ENCODE measurements at places on chromosomes 11 and 22.

DNA sequence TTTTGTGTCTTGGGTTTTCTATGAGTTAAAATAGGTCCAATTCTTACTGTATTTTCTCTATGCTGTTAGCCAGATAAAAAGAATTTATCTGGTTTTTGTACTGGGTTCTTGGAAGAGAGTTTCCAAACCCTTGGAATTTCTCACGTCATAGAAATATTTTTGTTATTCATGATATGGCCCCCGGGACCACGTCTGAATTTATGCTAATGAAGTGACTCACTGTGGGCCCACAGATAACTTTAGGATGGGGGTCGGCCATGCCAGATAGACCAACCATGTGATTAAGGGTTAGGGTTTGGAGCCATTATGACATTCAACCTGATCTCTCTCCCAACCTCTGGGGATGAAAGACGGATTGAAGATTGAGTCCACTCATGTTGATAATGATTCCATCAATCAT, 35.6 kb upstream of the DDI1 start:
- DNase-seq = no peak

DNA sequence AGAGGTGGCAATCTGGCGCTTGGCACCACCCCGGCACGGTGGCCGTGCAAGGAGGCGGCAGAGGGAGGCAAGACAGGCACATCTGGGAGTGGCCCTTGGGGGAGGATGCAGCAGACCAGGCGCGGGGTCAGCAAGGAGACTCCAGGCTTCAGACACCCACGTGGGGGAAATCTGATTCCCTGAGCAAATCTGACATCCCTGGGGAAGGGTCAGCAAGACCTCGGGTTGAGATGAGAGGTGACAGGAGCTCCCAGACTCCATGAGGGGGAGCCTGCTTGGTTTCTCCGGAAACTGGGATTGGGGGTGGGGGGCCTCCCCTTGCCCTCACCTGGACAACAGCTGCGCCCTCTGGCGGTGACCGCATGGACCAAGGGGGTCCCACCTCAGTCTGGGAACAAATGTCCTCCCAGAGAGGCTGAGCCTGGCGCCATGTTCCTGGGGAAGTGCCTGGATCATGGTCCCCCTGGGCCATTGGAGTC, 4.0 kb upstream of the RCOR2 start:
- no peak for DNase-seq

- DNase-seq = peak; percentile 41
These were observed 1.0 kb downstream of the CTSD start for GRCh38 chr11:1762537-1763302.

DNA sequence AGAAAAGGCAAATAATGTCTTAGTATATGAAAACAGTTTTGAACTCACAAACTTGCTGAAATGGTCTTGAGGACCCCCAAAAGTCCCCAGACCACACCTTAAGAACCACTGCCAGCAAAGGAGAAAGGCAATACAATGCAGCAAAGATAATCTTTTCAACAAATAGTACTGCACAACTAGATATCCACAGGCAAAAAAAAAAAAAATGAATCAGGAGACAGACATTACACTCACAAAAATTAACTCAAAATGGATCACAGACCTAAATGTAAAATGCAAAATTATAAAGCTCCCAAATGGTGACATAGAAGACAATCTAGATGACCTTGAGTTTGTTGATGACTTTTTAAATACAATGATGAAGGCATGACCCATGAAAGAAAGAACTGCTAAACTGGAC, 8.3 kb downstream of the PICALM start:
- no peak for DNase-seq

DNA sequence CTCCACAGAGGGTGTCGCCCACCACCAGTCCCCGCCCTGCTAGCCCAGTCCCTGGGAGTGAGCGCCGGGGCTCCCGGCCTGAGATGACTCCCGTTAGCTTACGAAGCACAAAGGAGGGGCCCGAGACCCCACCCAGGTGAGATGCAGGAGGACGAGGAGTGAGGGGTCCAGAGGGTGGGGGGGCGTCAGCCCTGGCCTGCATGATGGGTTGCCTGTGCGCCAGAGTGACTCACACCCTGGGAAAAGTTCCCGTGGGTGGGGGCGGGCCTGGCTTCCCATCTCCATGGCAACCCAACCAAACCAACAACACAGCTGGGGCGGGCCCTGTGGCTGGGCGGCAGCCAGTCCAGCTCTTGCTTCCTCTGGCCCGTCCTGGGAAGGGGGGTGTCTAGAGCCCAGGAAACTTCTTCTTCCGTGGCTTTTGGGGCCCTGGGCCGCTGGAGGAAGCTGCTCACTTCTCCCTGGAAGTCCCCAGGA, 4.5 kb downstream of the GAS2L1 start:
- peak; percentile 90 for DNase-seq

GRCh38 chr11:45075952-45076351, 70.5 kb upstream of the PRDM11 start:
- DNase-seq = no peak

DNA sequence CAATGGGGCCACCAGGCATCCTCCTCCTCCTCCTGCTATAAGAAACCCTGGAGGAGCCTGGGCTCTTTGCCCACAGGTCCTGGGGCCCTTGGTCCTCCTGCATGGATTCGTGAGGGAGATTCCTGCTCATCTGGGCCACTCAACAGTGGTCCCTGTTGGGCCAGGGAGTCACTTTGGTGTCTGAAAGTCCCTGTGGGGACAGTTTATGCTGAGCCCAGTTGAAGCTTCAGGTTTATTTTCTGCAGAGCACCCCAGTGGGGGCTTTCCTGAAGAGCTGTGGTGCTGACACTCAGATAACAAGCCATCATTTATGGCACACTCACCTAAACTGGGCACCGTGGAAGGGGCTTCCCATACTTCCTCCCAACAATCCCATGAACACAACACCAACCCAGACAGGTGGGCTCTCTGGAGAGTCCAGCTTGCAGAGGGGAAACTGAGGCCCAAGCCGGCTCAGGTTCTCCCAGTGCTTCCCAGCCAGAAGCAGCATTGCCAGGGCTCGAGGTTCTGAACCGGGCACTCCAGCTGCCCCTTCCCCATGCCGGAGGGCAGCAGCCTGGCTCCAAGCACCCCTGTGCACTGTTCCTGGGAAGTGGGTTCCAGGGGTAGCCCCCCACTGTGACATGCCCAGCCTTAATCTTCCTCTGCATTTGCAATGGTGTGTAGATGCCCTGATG, 91.3 kb downstream of the MYEOV start:
- DNase-seq = no peak

DNA sequence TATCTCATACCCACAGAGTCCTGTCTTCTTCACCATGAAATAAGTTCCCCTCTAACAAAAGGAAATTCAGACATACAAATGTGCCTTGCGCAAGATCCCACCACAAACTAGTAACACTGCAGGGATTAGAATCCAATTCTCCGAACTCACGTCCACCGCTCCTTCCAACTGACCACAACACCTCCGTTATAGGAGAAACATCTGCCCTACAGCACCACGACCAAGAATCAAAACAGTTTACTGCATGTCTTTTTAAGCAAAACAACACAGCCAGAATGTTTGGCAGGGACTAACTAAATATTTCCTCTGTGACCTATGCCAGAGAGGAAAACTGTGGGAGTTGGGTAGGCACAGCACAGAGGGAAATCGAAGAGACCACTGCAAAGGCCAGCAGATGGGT, 72.7 kb upstream of the AKIP1 start:
- peak; percentile 16 for DNase-seq

DNA sequence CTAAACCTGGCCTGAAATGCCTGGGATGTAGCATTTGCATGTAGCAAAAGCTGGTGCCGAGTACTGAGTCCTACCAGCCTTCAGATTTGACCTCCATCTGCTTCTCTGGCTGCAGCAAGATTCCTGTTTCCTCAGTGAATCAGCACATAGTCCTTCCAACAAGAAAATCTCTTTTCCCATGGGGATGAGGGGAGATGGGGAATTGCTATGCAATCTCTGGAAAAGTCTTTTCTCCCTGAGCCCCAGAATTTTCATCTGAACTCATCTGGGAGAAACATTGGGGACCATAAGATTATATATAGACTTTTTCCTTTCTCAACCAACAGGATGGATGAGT, 32.0 kb upstream of the YWHAH start:
- DNase-seq = no peak

- no peak for DNase-seq
These were observed 6.5 kb upstream of the TOP3B start for GRCh38 chr22:21989049-21989448.

GRCh38 chr11:107218123-107219013, 200.1 kb upstream of the GUCY1A2 start:
- DNase-seq = no peak

DNA sequence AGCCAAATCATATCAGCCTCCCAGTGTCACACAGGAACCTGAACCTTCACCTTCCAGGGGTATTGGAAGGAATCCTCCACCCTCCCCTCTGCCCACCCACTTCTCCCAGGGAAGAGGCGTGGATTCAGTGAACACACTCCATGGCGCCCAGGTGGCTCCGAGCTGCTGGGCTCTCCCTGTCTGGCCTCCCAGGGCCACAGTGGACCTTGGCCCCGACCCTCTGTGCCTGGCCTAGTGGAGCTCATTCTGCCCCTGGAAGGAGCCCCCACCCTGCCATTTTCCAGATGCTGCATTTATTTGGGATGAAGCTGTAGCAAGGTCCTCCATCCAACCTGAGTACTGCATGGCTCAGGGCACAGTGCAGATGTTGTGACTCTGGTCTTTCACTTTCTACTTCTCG, 1340.1 kb downstream of the TBC1D22A start:
- DNase-seq = no peak

- DNase-seq = peak; percentile 64
These were observed 67.9 kb upstream of the WNT7B start for GRCh38 chr22:46044621-46045458.

GRCh38 chr11:124938206-124938765, 2.4 kb upstream of the HEPACAM start:
- DNase-seq = no peak

DNA sequence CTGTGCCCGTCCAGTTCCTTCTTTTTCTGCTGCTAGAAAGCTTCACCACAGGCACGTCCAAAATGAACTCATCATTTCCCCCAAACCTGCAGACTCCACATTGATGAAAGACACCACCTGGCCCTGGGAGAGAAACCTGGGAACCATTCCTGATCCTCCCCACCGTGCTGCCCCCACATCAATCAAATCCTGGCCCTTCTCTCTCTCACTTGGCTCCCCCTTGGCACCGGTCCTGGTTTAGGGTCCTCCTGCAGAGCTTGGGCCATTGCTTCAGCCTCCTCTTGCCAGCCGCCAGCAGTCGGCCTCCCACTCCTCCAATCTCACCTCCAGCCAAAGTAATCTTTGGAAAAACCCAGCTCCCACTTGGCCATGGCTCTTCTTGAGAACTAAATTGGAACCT, 38.5 kb downstream of the RIBC2 start:
- no peak for DNase-seq

DNA sequence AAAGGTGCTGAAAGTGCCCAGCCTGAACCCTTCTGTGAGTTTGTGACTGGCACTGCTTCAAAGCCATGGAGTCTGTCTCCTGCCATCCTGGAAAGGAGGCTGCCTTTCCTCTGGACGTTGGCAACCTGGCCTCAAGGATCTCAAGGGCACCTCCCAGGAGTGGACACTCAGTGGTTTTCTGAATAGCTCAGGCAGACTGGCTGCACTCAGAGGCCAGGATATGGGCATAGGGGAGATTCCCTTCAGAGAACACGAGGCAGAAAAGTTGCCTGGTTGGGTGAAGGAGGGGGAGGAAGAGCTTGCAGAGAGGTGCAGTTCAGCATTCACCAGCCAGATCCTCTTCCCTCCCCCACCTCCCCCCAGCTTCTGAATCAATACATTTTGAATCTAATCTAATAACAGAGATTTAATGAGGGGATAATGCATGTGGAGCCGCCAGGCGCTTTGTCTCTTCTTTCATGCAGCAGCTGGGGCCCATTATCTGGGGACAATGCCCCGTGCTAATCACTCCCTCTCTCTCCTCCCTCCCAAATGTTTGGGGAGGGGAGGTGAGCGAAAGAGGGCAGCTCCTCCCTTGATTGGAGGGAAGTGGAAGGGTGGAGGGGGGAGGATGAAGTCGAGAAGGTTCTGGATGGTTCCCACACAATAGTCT, 17.7 kb downstream of the HTR3A start:
- DNase-seq = no peak

DNA sequence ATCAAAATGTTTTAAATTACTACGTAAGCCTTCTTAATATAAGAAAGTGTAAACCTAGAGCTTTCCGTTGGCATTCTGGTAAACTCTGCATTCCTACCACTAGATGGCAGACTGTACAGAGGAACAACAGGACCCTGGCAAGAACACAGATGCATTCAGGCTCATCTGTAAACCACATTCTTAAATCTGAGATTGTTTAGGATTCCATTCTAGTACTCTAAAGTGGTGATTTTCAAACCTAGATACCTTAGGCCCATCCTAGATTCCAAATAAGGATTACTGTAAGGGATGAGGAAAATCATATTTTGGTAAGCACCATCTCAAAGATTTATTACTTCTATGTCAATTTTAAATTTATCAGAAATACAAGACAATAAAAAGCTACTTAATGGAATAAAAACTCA, 26.9 kb downstream of the PICALM start:
- peak; percentile 93 for DNase-seq

DNA sequence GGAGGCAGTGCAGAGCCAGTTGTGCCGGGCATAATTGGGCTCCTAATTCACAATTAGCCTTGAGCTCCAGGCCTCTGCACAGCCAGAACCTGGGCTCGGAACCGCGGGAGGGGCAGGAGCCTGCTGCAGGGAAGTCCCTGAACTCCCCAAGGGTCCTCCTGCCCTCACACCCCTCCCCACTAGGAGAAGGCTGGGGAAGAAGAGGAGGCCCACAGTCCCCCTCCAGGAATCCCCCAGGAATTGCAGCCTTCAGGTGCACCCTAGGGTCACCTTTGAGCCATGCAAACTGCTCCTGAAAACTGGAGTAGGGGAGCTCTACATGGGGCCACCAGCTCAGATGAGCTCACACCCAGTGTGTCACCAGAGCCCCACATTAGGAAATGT, 93.8 kb upstream of the LMO1 start:
- DNase-seq = no peak

DNA sequence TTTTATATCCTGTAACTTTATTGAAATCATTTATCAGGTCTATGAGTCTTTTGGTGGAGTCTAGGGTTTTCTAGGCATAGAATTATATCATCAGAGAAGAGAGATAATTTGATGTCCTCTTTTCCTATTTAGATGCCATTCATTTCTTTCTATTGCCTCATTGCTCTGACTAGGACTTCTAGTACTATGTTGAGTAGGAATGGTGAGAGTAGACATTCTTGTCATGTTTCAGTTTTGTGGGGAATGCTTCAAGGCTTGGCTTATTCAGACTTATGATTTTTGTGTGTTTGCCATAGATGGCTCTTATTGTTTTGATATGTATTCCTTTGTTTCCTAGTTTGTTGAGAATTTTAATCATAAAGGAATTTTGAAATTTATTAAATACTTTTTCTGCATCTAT, 1078.3 kb downstream of the FAM181B start:
- no peak for DNase-seq

DNA sequence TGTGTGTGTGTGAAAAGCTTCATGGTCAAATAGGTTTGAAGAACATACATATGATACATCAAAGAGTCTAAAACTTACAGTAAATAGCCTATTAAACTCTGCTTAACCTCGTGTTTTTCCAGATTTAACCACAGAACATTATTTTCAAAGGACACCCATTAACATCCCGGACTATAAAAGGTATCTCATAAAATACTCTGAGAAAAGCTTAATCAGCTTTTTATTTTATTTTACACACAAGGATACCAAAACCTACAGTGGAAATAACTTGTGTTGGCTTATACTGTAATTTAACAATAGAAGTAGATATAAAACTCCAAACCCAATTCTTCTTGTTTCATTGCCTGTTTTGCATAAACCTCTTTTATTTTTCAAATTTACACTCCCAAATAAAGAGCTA, 49.8 kb upstream of the CHRNA10 start:
- DNase-seq = no peak

- no peak for DNase-seq
These were observed 112.5 kb downstream of the BBOX1 start for GRCh38 chr11:27153136-27153535.
